ENCODE measurements at places on chromosomes 7 and 10.
A peak's percentile ranks its signal among the peaks of the same experiment; 100 is the strongest.

DNA sequence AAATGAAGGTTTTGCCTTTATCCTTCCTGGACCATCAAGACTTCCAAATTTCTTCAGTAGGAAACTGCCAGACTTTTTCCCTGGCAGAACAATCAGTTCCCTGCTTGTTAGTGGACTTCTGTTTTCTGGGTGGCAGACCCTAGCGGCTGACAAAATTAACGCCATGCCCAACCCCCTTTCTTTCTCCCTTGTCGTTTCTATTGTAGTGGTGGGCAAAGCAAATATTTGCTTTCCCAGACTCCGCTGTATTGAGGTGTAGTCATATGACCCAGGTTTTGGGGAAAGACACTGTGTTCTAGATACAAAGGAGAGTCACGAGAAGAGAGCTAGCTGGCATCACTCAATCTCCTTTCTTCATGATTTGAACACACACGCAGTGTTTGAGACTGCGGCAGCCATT is 7.7 kb downstream of the PON2 start:
- H3K4me1 ChIP-seq = no peaks in the 10 kb centered on the region
- DNase-seq = no peak
- H3K27me3 ChIP-seq = no peaks in the 10 kb centered on the region
- no peak overlapping the region for H3K4me3 ChIP-seq
- H3K36me3 ChIP-seq = 0 out of 2 replicates have a peak, but pooled peaks cover 4% of the 10 kb centered on the region

GRCh38 chr10:69734797-69735468 is 66.8 kb upstream of the COL13A1 start:
- no peak overlapping the region for H3K27ac ChIP-seq
- no peaks in the 10 kb centered on the region for H3K36me3 ChIP-seq
- no peaks in the 10 kb centered on the region for H3K4me1 ChIP-seq
- H3K27me3 ChIP-seq = no peaks in the 10 kb centered on the region

GRCh38 chr7:35647171-35647574 is 47.8 kb downstream of the HERPUD2 start:
- H3K4me1 ChIP-seq = no peaks in the 10 kb centered on the region
- H3K4me3 ChIP-seq = no peak overlapping the region
- H3K27ac ChIP-seq = no peak overlapping the region
- no peak for DNase-seq

DNA sequence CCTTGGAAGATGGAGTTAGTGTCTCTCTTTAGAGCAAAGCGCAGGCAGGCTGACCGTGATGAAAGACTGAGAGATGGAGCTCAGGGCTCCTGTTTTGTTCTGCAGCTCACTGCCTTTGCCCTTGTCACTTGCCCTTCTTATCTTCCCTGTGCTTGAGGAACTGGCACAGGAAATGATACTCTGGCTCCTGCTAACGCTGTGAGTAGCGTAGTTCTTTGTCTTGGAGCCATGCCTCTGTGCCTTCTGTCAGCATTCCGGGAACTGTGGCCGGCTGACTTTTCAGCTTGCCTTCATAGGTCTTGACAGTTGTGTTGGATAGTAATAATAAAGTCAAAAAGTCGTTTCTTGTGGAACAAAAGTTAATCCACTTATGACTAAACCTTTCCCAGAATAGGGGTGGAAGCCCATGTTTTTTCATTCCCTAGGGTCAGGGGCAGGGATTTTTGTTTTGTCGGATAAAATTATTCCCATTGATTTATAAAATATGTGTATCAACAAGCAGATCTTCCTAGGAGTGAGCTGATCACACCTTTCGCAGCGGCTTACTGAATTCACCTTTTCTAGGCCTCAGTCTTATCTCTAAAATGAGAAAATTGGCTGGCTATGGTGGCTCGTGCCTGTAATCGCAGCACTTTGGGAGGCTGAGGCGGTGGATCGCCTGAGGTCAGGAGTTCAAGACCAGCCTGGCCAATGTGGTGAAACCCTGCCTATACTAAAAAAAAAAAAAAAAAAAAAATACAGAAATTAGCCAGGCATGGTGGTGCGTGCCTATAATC is 16.6 kb upstream of the TMEM236 start:
- DNase-seq = no peak
- H3K4me1 ChIP-seq = no peaks in the 10 kb centered on the region
- H3K27me3 ChIP-seq = no peaks in the 10 kb centered on the region
- no peak overlapping the region for H3K4me3 ChIP-seq

GRCh38 chr10:129397198-129397974 is 69.7 kb upstream of the MGMT start:
- H3K27ac ChIP-seq = no peak overlapping the region
- H3K36me3 ChIP-seq = no peaks in the 10 kb centered on the region
- no peaks in the 10 kb centered on the region for H3K4me1 ChIP-seq
- no peak overlapping the region for H3K4me3 ChIP-seq
- DNase-seq = no peak

GRCh38 chr10:81848514-81848913 is 26.5 kb upstream of the NRG3 start:
- no peak overlapping the region for H3K27ac ChIP-seq
- H3K27me3 ChIP-seq = no peaks in the 10 kb centered on the region
- no peak overlapping the region for H3K4me3 ChIP-seq
- no peaks in the 10 kb centered on the region for H3K36me3 ChIP-seq
- DNase-seq = no peak

- H3K27ac ChIP-seq = no peak overlapping the region
- no peak overlapping the region for H3K4me3 ChIP-seq
- DNase-seq = no peak
- peaks cover 11% of the 10 kb centered on the region for H3K27me3 ChIP-seq
- no peaks in the 10 kb centered on the region for H3K4me1 ChIP-seq
- H3K36me3 ChIP-seq = no peaks in the 10 kb centered on the region
These were observed 319.2 kb downstream of the ADARB2 start for GRCh38 chr10:1418031-1418550.

DNA sequence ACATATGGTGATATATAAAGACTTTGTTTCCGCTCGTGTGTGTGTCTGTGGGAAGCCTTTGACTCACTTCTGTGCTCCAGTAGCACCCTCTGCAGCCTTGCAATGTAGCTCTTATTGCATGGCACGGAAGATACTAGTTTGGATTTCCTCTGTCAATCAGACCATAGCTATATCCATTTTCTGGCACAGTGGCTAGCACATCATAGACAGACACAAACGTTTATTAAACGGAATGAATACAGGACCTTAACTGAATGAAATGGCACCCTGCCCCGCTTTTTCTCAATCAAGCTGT is 124.0 kb upstream of the PTPN20 start:
- no peak for DNase-seq
- peak overlapping the region; percentile 56 for H3K4me3 ChIP-seq
- no peaks in the 10 kb centered on the region for H3K36me3 ChIP-seq
- H3K4me1 ChIP-seq = no peaks in the 10 kb centered on the region
- H3K27me3 ChIP-seq = no peaks in the 10 kb centered on the region

GRCh38 chr7:132469681-132470080 is 106.6 kb downstream of the PLXNA4 start:
- H3K4me1 ChIP-seq = no peaks in the 10 kb centered on the region
- peaks cover 4% of the 10 kb centered on the region for H3K27me3 ChIP-seq
- H3K4me3 ChIP-seq = no peak overlapping the region
- H3K27ac ChIP-seq = no peak overlapping the region
